ENCODE measurements at places on chromosomes 3 and 15.

- DNase-seq, result no peak
These were observed 707.0 kb upstream of the GOLIM4 start for GRCh38 chr3:168802766-168803165.

DNA sequence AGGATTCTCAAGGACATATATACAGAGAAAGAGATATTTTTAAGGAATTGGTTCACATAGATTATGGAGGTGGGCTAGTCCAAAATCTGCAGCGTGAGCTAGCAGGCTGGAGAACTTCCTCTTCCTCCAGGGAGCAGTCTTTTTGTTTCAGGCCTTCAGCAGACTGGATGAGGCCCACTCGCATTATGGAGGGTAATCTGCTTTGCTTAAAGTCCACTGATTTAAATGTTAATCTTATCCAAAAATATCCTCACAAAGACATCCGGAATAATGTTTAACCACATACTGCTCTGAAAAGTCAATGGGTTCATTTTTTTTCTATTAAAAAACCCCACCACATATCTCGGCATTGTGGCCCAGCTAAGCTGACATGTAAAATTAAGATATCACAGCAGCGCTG, 22.2 kb upstream of the NRROS start:
- no peak for DNase-seq

DNA sequence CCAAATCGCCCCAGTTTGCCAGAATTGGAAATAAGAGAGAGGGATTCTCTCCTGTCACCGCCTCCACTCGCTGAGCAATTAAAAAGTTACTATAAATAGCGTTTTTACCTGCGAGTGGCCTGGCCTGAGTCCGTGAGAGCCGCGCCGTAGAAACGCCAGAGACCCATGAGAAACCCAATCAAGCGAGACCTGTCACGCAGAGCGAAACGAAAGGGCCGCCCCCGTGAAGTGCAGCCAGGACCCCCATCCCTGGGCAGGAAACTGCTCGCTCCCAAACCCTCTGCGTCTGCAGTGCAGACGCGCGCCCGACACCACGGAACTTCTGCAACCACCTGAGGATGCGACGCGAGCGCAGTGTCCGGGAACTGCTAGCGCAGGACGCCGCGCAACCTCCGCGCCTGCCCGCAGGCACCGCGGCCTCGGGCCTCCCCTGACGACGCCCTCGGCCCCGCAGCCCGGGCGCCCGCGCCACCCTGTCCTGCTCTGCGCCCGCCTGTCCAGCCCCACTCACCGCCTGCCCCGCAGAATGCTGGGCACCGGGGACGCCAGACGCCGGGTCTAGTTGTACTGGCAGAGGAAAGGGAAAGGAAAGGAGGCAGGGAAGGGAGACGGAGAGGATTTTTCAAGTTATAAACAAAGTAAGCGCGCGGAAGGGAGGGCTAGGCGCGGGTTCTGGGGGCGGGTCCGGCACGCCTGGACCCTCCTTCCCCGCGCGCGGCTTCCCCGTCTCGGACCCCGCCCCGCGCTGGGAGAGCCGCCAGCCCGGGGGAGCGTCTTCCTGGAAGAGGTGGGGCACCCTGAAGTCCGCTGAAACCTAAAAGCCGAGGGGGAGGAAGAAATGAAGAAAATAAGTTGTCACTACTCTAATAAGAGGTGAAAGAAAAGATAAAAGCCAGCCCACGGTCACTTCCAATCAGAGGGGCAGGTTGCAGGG, at the start of gene PLSCR4:
TSS of gene PLSCR4 (minus strand) at position 657 of the 934 bp plus-strand sequence. CDS start 29,034 bp downstream, outside the sequence.
- DNase-seq, result peak; percentile 29

DNA sequence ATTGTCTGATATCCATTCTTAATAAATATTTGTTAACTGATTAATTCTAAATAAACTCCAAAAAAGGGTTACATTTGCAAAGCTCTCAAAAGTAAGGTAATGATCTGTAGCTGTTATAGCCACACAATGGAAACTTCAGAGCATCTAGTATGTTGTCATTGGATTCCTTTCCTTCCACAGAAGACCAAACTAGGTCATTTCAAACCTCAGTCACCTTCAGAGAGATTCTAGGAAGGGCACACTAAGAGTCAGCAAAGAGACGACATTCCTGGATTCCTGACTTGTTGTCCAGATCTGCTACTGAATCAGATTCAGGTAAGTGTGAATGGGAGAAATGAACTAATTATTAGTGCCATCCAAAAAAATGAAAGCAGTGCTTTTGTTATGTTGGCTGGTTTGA, 3.0 kb upstream of the COL8A1 start:
- no peak for DNase-seq

- DNase-seq, result peak; percentile 16
These were observed 8.3 kb upstream of the SEMA7A start for GRCh38 chr15:74442063-74442462.
